Cortex of kidney (tissue), 1 donor: ENCODE measurements at places on chromosomes 2 and 18.

DNA sequence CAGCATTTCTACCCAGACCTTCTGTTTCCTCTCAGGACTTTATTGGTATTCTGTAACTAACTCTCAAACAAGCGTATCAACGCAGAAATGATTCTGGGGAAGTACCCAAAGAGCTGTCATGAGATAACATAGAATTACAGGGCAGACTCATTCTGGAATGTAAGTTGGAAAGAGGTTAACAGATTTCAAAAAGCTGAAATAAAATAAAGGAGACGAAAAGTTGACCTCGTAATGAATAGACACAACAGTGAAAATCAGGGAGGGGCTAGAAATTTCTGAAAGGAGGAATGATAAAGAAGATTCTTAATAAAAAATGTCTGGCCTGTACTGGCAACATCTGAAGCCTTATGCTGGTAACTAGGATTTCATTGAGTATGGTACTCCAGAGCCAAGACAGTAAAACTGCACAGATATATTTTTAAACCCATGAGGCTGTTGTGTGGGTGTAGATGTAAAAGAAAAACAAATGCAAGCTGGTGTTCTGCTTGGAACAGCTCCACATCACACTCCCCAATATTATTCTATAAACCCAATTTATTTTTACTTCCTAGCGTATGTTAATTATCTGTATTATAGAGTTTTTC lies 23.9 kb downstream of the RBMS1 start:
- no peak for DNase-seq

GRCh38 chr2:222000326-222000725 lies 298.5 kb downstream of the PAX3 start:
- DNase-seq = no peak

- no peak for DNase-seq
Observed at GRCh38 chr2:218272531-218273212, 2.4 kb downstream of the PNKD start.

DNA sequence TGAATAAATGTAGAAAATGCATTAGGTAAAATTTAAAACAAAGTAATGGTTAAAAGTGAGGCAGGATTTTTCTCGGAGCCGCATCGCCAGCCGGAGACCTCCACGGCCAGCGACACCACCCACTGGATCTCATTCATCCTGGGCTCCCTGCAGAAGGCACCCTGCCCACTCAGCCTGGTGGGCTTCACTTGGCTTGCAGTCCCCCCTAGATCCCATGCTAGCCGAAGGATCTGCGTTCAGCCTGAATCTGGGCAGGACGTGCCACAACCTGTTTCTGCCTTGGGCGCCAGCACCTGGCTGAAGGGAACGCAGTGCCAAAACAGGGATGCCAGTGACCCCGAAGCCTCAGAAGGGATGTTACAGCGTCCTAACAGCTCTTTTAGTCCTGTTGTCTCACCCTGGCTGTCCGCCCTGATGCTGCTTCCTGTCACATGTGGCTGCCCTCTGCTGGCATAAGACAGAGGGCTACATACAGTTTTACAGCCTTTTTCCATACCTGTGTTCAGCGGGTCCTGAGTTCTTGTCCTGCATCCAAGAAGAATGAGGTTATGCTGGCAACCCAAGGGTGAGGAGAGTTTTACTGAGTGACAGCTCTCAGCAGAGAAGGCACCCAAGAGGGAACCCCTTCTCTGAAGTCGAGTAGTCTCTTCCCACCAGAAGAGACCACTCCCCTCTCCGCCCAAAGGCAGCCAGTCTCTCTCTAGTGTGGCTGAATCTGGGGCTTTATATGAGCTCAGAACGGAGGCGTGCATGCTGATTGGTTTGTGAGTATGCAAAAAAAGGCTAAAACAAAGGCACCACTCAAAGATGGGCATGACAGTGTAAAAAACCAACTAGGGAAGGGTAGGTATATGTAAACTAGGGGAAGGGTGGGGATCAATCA lies 173.1 kb upstream of the GYPC start:
- DNase-seq = no peak

GRCh38 chr2:2302359-2302758 lies 28.7 kb downstream of the MYT1L start:
- no peak for DNase-seq

- no peak for DNase-seq
Observed at GRCh38 chr18:6406075-6406909, 8.4 kb downstream of the L3MBTL4 start.

- DNase-seq = no peak
Observed at GRCh38 chr18:14747513-14748474, at the start of gene ANKRD30B. Gene ANKRD30B, plus strand, starts transcription at chr18:14748172. Its CDS starts 248 bp downstream, at chr18:14748420.

DNA sequence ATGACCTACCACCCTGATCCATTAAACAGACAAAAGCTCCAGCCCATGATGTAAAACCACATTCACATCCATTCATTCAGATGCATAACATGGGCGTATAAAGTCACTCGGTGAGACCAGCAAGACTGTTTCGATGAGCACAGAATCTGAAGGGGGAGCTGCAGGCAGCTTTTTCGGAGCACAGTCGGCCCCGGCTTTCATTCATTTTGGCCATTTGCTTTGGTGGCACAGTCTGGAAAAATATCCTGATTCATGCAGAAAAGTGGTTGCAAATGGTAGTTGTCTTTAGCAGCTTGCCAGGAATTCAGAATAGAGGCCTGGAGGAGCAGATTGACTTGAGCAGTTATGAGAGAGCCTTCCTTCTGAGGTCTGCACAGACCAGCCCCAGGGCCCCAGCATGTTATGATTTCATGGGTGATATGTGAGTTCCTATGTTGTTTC lies 11.2 kb downstream of the ARID5A start:
- DNase-seq = no peak

DNA sequence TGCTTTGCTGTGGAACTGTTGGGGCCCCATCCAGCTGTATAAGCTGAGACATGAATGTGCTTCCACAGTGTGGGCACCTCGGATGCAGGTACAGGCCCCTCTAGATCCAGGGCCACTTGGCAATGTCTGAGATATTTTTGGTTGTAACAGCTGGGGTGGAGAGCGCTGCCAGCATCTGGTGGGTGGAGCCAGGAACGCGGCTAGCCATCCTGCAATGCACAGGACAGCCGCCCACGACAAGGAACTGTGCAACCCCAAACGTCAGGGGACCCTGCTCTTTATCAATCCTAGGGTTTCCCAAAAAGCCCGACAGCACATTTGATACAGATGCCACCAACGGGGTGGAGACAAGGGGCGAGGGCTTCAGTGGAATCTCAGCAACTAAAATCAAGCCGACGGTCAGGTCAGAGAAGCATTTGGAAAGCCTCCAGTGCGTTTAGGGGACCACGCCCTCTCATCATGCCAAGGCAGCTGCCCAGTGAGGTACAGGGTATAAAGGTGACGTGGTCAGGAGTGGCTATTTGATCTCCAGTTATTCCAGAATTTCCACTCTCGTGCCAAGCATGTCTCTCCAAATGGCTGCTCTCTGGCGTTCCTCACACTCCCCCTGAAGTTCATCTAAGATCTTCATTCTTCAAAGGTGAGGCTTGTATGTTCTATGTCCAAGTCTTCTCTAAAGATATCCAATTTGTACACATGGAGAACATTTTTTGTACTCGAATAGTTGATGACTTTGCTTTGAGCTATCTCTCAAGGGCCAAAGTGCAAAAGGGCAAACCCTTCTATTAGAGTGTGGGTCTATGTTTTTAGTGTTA lies 55.7 kb downstream of the LRRFIP1 start:
- DNase-seq = no peak

DNA sequence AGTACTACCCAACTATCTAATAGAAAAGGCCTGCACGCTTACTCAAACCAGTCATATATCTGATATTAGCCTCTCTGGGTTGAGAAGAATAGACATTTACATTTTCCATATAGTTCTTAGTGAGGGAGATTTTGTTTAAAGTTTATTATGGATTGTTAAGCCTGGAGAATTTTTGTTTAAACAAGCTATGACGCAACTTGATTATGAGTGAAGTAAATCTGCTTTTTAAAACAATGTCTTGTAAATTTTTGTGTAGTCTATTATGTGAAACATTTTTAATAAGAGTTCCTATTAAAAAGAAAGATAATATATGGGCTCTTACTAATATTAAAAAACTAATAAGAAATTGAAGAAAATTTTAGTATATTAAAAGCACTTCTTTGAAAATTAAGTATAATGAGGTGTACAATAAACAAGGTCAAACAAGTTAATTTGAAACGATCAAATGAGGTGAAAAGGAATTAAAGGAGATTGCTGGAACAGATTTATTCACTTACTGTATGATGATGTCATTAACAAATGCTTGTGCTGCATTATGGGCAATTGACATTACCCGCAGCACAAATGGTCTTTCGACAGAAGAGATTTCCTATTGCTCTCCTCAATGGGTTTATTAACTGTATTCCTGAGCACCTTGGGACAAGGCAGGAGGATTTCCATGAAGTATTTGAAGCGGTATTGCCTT lies 229.2 kb upstream of the SMIM21 start:
- DNase-seq = no peak

GRCh38 chr2:19125901-19126680 lies 232.3 kb downstream of the OSR1 start:
- no peak for DNase-seq

DNA sequence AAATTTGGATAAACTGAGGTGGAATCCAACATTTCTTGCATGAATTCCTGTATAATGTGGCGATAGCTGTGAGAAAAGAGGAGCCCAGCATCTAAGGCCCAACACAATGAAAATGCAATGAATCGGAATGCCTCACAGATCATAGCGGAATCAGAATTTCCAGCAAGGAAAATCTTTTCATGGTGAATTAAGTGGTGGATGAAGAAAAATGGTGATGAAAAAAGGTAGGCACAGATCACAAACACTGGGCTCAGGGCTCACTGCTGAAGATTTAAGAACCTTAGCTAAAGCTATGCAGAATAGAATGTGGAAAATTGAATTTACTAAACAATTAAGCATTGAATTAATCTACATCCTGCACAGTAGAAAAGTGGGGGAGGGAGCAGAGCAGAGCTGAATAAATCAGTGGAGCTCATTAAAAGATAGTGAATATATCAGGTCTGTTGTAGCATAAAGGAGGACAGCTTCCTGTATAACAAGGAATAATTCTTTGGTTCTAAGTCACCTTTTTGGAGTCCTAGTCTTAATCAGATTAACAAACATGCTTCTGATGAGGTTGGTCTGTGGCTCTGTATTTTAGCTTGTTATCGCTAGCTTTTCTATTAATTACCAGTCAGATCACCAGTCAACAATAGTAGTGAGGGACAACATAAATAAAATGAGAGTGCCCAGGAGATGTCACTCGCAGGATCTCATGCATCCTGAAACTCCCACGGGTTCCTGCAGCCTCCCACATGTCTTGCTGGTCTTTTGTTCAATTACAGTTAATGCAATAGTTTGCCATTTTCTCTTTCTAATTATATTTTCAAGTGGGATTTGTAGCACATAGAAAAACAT lies 27.0 kb downstream of the MEIS1 start:
- no peak for DNase-seq

GRCh38 chr2:45962177-45962921 lies 310.9 kb downstream of the PRKCE start:
- DNase-seq = no peak

GRCh38 chr2:66346231-66346664 lies 88.7 kb upstream of the MEIS1 start:
- no peak for DNase-seq

DNA sequence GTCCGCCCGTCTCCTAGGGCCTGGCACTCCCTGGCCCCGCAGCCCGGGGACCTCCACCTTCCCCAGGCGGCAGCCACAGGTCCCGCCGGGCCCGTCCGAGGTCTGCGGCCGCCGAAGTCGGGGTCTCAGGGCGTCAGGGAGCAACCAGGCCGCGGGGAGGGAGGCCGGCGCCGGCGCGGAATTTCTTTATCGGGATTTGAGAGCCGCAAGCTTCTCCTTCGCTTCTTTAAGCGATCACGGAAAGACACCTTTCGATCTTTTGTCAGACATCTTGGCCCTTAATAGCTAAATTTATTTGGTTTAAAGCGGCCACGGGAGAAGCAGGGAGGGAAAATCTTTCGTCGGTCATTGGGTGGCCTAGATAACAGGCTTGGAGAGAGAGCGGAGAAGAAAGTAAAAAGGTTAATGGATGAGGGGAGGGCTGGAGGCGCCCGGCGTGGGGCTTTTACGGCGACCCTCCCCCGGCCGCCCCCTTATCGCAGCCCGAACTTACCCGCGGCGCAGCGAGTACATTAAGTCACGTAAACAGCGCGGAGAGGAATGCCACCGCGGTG lies 4.3 kb upstream of the GATA6 start:
- DNase-seq = no peak

DNA sequence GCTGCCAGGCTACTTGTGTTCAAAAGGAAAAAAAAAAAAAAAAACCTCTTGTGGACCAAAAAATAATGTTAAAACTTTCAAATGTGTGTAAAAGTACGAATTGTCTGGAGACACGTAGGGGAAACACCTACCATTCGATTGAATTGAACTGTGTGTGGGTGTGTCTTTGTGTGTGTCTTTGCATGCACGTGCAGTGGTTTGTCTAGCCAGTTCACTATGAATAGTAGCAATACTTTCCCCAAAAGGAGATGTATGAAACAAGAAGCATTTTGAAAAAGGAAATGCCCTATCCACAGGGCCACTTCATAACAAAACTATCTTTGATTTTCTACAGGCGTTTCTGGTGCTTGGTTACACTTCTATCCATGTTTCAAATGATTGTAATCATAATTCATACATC lies 186.8 kb downstream of the RPRM start:
- DNase-seq = no peak

DNA sequence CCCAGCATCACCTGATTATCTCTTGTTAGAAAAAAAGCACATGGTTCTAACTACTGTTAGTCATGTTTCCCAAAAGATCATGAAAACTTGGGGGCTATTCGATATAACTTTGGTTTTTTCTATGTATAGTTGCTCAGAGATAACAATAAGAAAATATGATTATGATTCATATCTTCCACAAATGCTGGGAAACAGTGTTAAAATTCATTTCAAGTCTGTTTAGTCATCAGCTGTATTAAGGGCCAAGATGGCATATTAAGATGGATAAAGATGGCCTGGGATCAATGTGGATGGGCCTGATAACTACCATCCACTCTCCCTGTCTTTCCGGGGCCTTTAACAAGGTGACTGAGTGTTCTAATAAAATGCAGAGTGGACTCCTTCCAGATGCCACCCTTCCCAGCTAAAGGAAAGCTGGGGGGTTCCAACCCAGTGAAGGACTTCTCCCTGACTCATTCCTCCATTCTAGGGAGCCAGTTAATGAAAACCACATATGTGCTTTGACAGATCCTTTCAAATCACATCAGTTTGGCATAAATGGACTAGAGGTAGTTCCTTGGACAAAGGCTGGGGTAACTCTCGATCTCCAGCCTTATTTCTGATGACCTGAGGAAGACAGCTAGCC lies 221.6 kb downstream of the VAPA start:
- DNase-seq = no peak
